WTC11 (cell line): ENCODE measurements at places on chromosomes 5 and 9.

- peak; percentile 88 for DNase-seq
These were observed 2.2 kb downstream of the ST6GALNAC6 start for GRCh38 chr9:127897193-127897692.

- no peak for DNase-seq
These were observed 19.1 kb downstream of the PALM2AKAP2 start for GRCh38 chr9:109799141-109799540.

DNA sequence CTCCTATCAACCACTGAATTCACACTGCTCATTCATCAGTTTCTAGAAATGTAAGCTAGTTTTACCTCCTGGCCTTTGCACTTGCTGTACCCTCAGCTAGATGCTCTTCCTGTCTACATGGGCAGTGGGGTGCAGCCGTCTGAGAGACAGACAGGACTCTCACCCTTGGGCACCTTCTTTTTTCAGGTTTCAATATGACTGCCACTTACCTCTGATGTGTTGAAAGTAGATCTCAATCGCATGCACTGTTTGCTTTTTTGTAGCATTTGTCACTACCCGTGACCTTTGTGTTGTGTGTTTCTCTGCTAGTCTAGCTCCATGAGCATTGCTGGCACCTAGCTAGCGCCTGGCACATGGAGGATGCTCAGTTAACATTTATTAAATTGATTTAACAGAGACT is 403.1 kb upstream of the TRPC7 start:
- DNase-seq, result no peak

DNA sequence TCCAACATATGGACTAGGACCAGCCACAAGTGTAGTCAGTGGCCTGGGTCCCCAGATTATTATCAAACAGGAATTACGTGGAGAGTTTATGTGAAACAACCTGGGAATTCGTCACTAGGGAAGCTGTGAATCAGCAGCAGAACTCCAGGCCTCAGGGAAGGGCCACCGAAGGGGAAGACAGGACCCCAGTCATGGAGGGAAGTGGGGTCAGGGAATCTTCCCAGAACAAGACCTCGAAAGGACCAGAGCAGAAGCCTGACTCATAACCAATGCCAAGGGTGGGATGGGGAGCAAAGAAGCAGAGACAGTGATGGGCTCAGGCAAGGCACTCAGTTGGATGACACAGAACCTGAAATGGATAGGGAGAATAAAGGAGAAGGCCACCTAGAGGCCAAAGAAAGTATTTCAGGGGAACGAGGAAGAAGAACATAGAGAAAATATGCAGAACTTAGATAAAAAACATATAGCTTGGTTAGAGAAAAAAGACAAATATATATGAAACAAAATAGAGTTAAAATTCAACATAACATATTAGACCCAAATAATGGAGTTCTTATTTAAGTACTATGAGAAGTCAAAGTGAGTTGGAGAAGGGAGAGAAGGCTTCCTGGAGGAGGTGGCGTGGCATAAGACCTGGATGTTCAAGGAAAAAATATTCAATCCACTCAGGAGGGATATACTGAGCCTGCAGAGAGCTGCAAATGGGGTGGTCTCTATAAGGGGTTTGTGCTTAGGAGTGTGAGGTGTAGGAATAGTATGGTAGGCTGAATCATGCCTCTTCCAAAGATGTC is 66.7 kb upstream of the CAST start:
- DNase-seq, result peak; percentile 13

GRCh38 chr5:77231471-77232138 is 21.1 kb downstream of the PDE8B start:
- no peak for DNase-seq

GRCh38 chr5:42718591-42718990 is 38.0 kb upstream of the CCDC152 start:
- no peak for DNase-seq

DNA sequence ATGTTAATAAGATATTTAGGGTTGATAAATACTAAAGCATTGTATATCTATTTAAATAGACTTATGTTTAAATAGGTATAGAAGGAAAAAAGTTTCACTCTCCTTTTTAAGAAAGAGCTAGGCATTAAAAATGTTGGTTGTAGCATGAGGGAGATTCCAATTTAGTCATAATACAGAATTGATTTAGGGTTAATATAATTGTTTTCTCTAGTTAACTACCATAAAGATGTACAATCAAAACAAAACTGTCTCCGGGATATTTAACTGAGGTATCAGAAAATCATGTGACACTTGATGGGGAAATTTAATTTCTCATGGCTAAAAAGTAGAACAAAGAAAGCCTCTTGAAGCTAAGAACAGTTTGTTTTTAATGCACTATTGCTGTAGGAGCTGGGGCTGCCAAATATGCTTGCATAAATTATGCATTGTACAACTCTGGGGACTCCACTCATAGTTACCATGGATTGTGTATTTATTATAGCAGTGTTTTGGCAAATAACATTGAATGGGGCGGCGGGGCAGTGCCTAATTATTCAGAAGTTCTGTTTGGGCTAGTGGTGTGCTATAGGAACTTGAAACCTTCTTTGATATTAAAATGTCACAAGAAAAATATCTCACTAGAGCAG is 44.2 kb downstream of the SMC2 start:
- no peak for DNase-seq

DNA sequence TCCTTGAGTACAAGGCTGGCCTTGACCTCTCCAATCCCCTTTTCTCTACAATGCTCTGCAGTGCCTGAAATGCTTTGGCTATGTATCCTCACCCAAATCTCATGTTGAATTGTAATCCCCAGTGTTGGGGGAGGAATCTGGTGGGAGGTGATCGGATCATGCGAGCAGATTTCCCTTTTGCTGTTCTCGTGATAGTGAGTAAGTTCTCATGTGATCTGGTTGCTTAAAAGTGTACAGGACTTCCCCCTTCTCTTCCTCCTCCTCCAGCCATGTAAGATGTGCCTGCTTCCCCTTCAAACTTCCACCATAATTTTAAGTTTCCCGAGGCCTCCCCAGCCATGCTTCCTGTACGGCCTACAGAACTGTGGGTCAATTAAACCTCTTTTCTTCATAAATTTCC is 28.5 kb upstream of the AKNA start:
- DNase-seq, result no peak

- no peak for DNase-seq
These were observed 123.9 kb downstream of the TLE4 start for GRCh38 chr9:79695531-79696175.
